Muscle of leg (tissue), 16 donors: ENCODE measurements at places on chromosomes 6 and 20.

DNA sequence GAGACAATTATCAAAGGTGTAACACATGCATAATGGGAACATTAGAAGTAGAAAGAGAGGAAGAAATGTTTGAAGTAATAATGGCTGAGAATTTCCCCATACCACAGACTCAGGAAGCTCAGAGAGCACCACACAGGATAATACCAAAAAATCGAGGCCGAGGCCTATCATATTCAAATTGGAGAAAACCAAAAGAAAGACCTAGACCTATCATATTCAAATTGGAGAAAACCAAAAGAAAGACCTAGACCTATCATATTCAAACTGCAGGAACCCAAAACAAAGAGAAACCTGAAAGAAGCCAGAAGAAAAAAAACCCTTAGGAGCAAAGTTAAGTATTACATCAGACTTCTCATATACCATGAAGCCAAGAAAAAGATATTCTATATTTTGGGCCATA, 18.0 kb downstream of the NINL start:
- no peak for DNase-seq

- DNase-seq = no peak
These were observed 42.9 kb downstream of the POU3F2 start for GRCh38 chr6:98877250-98877649.

- peak; percentile 31 for DNase-seq
These were observed 576.4 kb downstream of the PRKN start for GRCh38 chr6:162151021-162151665.

DNA sequence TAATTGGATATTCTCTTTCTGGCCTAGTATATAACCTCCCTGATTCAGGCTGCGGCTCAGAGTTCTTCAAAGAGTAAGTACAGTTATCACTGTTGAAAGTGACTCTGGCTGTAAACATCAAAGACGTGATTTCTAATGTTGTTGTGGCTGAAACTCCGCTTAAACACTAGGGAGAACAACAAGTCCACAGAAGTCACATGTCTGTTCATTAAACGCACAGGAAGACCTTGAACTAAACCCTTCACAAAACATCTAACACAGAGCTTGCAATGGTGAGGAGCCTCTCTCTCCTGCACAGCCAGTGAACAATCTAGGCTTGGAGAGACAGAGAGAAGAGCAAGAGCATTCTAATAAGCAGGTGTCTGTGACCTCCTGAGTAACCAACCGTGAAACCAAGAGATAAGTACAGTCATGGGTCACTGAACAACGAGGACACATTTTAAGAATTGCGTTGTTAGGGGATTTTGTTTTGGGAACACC, 249.3 kb downstream of the PRKN start:
- DNase-seq = no peak
